Daoy (cell line): ENCODE measurements at places on chromosomes 12 and 14. TPM values are rescaled to one million over a fixed set of nuclear protein-coding genes. Genes with fewer than 3 reads are reported as not detected.

Gene CCDC184
- 0.40 and 0.51 TPM in 2 replicates for total RNA-seq

DNA sequence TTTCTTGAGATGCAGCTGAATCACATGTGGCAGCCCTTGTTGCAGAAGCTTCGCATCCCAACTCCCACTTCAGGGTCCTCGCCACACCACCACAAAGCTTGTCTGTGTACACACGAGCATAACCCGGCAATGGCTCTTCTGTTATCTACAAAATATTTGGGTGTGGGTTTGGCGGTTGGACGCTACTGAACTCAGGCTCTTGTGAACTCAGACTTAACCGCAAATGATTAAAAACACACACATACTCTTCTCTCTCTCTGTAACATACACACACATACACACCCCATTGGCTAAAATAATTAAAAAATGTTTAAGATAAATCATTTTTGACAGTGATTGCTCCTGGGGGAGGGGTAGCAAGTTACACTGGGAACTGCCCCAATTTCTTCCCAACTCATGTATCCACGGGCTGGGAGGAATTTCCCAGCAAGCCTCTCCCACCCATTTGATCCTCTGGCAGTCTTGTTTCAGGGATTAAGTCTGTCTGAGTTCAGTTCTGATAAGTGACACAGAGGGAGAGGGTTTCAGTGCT, 63.7 kb upstream of the MANSC4 start:
- DNase-seq = peak; percentile 92

Gene RNASE7
- total RNA-seq = not detected in 2 replicates

DNA sequence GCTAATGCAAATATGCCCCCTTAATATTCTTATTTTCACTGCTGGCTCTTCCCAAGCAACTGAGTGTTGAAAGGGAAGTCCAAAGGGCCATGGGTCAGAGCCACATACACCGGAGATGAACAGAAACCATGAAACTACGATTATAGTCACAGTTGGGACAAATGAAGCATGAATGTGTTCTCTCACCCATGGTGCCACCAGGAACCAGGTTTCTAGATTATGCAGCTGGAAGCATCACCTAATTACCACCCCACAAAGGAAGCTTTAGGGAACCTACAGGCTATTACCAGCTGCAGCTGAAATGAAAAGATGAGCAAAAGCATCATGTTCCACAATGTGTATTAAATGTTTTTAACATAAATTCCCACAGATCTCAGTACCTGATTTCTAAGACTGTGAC, 15.4 kb downstream of the TMTC1 start:
- no peak for DNase-seq

Gene NAB2
- 39.4 and 47.5 TPM in 2 replicates for total RNA-seq

DNA sequence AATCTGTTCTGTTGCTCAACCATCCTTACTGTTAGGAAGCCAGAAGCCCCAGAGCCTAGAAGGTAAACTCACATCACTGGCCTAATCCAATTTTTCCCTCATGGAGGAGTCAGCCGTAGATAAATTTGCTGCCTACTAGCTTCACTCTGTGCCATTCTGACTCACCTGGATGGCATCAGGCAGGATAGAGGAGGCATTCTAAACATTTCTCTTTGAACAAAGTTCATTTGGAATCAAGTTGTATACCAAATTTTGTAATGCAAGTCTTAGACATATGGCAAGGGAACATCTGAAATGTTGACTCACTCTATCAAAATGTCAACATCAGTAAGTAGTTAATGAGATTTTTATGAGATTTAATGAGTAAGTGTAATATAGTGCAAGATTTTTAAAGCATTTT, 13.6 kb upstream of the TBC1D30 start:
- DNase-seq = no peak

DNA sequence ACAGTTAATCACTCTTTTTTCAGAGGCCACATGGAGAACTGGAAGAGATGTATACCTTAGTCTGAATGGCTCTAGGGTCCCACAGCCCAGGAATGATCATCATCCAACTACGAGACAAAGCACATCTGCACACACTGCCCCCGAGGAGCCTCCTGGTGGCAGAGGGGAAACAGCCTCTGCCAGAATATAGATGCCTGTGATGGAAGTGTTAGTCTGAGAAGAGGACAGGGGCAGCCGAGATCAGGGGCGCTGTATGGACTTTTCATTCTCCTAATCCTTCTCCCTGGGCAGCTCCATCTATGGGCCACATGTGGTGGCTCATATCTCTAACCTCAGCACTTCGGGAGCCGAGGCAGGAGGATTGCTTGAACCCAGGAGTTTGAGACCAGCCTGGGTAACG, 82.8 kb upstream of the CAPRIN2 start:
- DNase-seq = no peak

- peak; percentile 54 for DNase-seq
Measured at GRCh38 chr14:37650356-37651037, 55.1 kb downstream of the TTC6 start.

GRCh38 chr14:63671987-63672386, 30.3 kb upstream of the WDR89 start:
- no peak for DNase-seq

Gene ERP27
- not detected in 2 replicates for total RNA-seq

GRCh38 chr14:21203470-21204166, 47.8 kb upstream of the OR5AU1 start:
- DNase-seq = no peak

- no peak for DNase-seq
Measured at GRCh38 chr14:33610121-33610520, 340.8 kb downstream of the EGLN3 start.

- peak; percentile 48 for DNase-seq
Measured at GRCh38 chr12:63319386-63319785, 168.4 kb upstream of the AVPR1A start.

- peak; percentile 7 for DNase-seq
Measured at GRCh38 chr12:64976131-64976530, 145.0 kb downstream of the WIF1 start.

DNA sequence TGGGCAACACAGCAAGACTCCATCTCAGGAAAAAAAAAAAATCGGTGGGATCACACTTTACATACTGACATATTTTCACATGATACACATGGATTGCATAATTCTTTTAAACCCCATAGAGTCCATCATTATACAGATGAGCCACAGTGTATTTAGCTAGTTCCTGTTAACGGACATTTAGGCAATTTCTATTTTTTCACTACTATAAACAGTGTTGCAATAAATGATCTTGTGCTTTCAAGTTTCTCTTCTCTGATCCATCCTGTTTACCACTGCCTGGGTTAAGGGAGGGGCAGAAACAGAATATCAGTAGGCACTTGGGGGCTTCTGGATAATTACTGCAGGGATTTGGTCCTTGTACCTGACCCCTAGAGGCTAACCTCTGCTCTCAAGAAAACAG, 43.4 kb upstream of the SPTLC2 start:
- DNase-seq = no peak

DNA sequence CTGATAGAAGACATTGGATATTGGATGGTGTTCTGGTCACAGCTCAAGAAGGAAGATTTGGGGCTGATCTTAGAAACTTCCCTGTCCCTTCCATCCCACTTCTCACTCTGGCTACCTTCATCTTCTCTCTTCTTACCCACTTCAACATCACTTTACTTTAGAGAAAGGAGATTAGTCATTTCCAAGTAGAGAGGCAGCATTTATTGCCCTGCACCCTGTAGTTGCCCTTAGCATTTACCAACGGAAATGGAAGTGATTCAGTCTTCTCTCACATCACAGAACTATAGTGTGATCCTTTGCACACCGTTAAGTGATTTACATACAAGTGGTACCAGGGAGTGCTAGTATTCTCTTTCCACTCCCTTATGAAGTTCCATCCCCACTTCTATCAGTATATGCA, 52.4 kb downstream of the PHLDA1 start:
- DNase-seq = peak; percentile 88

Gene CAPZA3
- not detected in 2 replicates for total RNA-seq

DNA sequence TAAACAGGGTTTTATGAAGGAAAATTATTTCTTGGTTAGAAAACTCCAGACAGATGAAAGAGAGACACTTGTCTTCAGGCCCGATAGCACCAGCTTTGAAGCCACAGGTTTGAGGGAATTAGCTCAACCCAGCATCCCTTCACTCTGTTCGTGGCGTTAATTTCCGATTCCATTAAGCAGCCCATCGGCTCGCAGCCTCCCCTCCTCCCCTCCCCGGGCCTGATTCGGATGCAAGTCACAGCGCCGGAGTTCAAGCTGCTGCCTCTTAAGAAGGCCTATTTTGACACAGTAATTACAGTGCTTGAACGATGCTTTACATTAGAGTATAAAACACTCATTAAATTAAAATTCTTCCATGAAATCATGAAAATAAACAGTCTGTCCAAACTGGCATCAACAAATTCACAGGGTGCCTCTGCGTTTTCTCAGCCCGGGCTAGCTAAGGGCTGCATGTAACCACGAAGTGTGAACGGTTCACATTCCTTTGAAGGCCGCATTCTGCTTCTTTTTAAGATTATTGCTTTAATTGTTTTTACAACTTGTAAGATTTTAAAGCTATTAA, 145.8 kb downstream of the DICER1 start:
- DNase-seq = no peak

Gene HECTD1
- 121 and 133 TPM in 2 replicates for total RNA-seq
